Spleen (tissue), 13 donors: ENCODE measurements at places on chromosomes 4 and X. TPM values are rescaled to one million over a fixed set of nuclear protein-coding genes. Genes with fewer than 3 reads are reported as not detected.

The HNRNPH2 gene
- total RNA-seq: 42.9 TPM

DNA sequence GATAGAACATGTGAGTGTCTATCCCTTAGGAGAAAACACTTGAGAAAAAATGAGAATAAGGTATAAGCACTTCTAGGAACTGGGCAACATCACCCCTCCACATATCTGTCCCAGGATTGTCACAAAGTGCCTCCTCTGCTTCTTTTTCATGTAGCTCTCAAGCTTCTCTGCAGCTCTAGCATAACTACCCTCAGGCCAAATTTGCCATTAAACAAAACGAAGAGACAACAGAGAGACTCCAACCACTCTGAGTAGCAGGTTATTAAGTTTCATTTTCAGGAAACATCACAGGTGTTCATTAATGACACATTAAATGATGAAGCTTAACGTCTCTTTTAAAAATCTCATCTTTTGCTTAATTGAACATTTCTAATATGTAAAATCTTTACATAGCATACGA lies 580.0 kb downstream of the GALNTL6 start:
- H3K27ac ChIP-seq: no peak overlapping the region
- no peaks in the 10 kb centered on the region for H3K27me3 ChIP-seq
- no peaks in the 10 kb centered on the region for H3K4me1 ChIP-seq
- H3K4me3 ChIP-seq: no peak overlapping the region

The PGAM4 gene
- total RNA-seq: not detected

GRCh38 chr4:25182937-25183336 lies 22.7 kb upstream of the SEPSECS start:
- no peaks in the 10 kb centered on the region for H3K27me3 ChIP-seq
- no peak overlapping the region for H3K4me3 ChIP-seq
